Adipocyte (in vitro differentiated cells): ENCODE measurements at places on chromosomes 5 and 9.
A peak's percentile ranks its signal among the peaks of the same experiment; 100 is the strongest.

GRCh38 chr5:143758750-143759149 is 53.2 kb upstream of the HMHB1 start:
- peak; percentile 88 for DNase-seq

DNA sequence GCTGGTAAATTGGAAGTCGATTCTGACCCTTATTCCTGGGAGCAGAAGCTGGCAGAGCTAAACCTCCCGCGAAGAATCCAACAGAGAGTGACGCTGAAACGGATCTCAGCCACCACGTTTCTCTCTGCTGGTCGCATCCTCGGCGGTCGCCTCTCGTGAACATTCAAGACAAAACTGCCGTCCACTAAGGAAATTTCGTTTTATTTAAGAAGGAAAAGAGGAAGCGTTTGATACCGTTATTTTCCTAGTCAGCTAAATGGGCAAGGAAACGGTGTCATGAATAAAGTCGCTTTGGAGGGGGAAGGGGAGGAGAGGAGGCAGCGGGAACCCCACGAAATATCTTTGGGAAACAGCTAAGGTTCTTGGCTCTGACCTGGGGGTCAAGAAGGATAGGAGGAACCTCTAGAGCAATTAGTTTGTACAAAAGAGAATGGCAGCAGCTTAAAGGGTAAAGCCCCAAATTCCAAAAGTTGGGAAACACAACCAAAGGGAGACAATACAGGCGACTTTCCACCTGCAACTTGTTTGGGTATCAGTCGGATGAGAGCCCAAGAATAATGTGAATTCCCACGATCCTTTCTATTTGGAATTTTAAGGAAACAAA is 1.9 kb downstream of the FOXB2 start:
- DNase-seq, result no peak

DNA sequence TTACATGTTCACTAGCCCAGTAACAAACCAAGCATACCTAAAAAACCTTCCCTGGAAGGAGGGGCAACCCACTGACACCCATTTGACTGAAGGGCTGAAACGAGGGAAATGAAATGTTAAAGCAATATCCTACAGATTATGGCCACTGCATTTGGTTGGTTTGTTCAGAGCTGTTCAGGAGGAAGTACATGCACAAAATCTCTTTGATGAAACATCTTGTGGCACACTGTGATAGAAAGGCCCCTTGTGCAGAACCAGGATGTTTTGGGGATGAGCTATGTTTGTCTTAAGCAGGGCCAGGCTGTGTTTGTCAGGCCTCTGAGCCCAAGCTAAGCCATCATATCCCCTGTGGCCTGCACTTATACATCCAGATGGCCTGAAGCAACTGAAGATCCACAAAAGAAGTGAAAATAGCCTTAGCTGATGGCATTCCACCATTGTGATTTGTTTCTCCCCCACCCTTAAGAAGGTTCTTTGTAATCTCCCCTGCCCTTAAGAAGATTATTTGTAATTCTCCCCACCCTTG is 467.3 kb upstream of the PIK3R1 start:
- DNase-seq, result no peak

GRCh38 chr5:106862450-106863193 is 808.1 kb downstream of the EFNA5 start:
- DNase-seq, result peak; percentile 42

DNA sequence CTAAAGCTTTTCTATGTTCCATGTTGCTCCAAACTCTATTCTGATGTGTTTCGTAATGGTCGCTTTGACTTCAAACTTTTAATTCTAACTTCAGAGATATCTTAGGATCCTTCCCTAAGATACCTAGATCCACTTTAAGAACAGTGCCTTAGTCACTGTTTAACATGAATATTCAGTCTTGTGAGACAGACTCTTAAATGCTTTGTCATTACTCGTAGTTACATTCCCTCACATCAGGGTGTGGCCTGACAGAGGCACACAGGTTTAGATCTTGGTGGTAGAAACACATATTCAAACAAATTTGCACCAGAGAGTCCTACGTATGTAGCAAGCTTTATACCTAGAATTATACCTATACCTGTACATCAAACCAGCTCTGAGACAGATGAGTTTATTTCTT is 687.0 kb upstream of the C9orf72 start:
- DNase-seq, result no peak

DNA sequence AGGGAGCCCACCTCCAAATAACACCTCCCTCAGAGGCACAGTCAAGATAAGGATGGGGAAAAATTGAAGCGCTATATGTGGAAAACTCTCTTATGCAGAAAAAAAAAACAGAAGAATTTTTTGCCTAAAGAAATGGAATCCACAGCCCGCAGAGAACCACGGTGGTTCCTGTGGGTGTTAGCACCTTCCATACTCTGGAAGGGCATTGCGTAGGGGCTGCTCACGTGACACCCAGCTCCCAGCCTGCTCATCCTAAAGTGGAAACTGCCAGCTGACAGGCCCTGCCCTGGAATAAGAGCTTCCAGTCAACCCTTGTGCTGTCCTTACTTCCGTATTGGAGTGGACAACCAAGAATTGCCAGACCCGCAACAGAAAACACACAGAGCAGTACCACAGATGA is 142.5 kb downstream of the FSTL4 start:
- no peak for DNase-seq

GRCh38 chr5:119393746-119394145 is 37.9 kb downstream of the TNFAIP8 start:
- DNase-seq, result peak; percentile 69

DNA sequence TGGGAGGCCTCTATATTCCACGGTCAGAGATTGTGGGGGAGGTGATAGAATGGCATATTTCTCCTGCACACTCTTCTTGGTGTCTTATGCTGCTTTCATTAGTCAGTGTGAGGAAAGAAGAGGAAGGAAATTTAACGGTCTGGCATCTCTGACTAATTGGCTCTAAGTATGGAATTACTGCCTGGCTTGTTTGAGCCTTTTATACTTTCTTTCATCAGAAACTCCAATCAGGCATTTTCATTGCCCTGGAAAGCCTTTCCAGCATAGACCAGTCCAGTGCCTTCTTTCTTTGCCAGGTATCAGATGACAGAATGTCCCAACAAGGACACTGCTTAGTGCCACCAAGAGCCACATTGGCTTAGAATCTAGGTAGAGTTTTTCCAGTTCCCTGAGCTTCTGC is 30.2 kb downstream of the CYSTM1 start:
- no peak for DNase-seq
